ENCODE measurements at places on chromosomes 2 and 18. TPM values are rescaled to one million over a fixed set of nuclear protein-coding genes. Genes with fewer than 3 reads are reported as not detected.

LYPD1 gene
- 0.65 TPM for polyA plus RNA-seq

ADRA2B gene
- polyA plus RNA-seq, result 3.7 TPM

HOXD9 gene
- 0.07 TPM for polyA plus RNA-seq

CIB4 gene
- not detected for polyA plus RNA-seq

C2orf15 gene
- 0.25 TPM for polyA plus RNA-seq

ANKRD62 gene
- polyA plus RNA-seq, result not detected

G6PC2 gene
- polyA plus RNA-seq, result not detected
